Stimulated activated CD4-positive, alpha-beta T cell treated with anti-CD3 and anti-CD28 coated beads, TNF-alpha, amount 100 ng/mL, for 1 hour (primary cell): ENCODE measurements at places on chromosomes 3 and 15.

DNA sequence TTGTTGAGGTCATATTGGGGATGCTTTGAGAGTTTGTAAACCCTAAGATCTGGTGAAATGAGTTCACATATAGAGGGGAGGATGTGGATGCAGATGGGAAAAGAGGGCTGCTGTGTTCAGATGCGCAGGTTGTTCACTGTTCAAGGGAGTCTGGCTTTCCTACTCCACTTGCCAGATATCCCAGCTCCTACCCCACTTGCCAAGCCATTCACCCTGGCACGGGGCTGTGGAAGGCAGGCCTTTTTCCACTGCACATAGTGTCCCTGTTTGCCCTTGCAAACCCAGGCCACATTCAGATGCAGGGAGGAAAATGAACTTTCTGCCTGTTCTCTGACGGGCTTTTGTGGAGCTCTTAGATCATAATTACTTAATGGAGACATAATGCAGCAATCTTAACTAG, 29.0 kb downstream of the CRABP1 start:
- no peak for DNase-seq

DNA sequence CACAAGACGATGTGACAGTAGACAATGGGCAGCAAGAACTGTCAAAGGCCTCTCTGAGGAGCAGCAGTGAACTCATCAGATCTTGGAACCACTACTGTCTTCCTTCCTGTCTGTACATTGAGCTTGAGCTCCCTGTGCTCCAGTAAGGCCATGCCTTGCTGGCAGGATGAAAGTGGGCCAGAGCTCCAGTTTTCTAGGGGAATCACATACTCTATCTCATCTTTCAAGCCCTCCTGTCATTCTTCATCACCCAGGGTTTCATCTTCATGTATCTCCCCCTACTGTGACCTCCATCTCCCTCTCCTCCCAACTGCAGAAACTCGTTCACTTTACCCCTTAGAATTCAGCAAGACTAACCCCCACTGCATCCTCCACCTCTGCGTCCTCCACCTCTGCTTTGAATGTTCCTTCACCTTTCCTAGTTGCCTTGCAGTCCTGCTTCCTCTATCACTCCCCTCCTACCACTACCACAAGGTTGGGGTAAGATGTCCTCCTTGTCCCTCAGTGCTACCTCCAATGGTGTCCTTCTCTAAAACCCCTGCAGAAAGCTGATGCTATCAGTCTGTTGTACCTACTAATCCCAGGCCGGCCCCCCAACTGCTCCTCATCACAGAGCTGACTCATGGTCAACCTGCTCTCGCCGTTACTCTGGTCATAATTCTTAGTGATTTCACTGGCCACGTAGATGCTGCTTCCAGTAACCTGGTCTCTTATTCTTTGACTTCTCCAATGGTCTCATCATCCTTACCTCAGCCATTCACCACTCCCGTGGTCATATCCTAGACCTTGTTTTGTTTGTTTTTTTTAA, 22.3 kb downstream of the NKIRAS1 start:
- no peak for DNase-seq

DNA sequence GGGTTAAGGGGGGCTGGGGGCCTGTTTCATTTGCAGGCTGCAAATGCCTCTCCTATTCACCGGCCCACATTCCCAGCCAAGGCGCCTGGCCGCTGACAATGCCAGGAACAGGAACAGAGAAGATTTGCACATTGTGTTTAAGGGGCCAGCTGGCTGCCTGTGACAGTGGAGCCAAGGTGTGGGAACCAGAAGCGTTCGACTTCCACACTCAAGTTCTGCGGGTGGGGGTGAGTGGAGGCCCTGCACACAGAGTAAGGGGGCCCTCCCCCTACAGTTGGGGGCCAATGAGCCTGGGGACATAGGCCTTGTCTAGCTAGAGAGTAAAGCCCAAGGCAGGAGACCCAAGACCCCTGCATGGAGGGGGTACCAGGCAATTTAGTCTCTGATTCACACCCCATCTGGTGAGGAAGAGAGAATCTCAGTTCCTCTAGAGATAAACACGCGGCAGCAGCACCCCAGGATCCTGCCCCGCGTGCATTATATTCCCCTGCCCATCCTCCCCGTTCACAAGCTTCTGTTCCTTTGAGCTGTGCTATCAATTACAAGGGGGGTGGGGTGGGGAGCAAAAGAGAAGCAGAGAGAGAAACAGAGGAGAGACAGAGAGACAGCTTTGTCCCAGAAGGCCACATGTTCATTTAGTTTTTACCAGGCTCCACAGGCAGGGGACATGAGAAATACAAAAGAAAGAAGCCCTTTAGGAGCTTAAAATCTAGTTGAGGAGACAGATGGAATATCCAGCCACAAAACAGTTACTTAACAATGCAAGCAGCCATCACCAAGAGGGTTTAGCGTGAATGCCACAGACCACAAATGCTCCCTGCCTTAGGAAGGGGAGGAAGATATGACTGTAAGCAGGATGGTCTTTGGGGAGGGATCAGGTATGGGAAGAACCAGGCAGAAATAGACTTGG, 9.2 kb downstream of the IGDCC3 start:
- DNase-seq: no peak

GRCh38 chr3:42786212-42786611, 13.2 kb upstream of the CCDC13 start:
- DNase-seq: no peak

DNA sequence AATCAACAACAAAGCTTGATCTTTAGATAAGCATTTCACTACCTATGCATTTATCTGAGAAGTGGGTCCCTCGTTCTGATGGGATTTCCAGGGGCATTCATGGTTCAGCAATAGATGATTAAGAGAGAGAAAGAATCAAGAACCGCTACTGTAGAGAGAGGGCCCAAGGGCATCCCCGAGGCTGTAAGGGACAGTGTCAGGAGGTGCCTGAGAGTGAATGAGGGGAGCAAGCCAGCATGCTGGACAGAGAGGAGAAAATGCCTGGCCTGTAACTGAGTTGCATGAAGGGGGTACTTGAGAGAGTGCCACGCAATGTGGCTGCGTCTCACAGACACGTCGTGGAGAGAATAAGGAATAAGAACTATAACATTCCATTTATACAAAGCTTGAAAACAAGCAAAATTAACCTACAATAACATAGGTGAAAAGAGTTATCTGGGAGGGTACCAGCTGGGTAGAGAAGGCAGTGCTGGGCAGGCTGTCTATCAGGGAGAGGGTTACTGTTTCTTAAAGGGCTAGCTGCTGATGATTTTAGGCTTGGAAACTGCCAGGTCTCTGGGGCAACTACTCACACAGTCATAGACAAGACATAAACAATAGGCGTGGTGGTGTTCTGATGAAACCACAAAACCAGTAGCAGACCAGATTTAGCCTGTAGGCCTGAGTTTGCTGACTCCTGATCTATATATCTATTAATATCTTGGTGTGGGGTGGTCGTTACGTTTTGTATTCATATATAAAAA, 374.6 kb upstream of the CFAP20DC start:
- DNase-seq: no peak

- no peak for DNase-seq
These were observed 35.2 kb downstream of the SSR3 start for GRCh38 chr3:156519758-156520162.

- no peak for DNase-seq
These were observed 72.5 kb upstream of the ACAN start for GRCh38 chr15:88730751-88731150.

- DNase-seq: no peak
These were observed 193.4 kb upstream of the RASGRP1 start for GRCh38 chr15:38758043-38758442.

DNA sequence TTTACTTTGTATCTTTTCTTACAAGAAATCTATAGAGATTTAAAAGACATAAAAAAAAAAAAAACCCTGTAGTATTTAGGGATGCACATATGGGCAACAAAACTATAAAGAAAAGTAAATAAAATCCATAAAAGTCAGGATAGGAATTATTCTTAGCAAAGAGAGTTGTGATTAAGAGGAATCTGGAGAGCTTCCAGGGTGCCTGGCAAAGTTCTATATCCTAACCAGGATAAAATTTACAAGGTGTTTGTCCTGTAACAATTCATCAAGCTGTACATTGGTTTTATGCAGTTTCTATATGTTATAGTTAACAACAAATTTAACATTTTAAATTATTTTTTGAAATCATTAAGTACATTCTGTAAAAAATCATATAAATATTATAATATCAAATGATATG, 7.9 kb downstream of the SECISBP2L start:
- DNase-seq: no peak

- DNase-seq: no peak
These were observed 308.4 kb downstream of the PDCD6IP start for GRCh38 chr3:34106879-34107278.

DNA sequence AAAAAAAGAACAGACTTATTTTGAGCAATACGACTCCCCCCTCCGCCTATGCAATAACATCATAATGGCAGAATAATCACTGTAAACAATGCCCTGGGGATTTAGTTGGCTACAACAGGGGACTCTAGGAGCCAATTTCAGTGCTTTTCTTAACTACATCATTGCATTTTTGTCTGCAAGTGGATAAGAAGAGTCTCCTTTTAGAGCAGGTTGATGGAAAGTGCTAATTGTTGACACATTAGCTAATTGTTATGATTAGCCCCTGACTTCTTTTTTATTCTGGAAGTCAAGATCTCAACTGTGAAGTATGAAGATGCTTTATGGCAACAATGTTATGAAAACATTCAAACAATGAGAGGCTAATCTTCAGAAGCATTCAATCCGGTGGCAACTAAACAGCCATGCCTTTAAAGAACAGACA, 121.2 kb downstream of the MECOM start:
- no peak for DNase-seq

GRCh38 chr3:117853923-117854668, 1144.5 kb downstream of the TUSC7 start:
- no peak for DNase-seq

DNA sequence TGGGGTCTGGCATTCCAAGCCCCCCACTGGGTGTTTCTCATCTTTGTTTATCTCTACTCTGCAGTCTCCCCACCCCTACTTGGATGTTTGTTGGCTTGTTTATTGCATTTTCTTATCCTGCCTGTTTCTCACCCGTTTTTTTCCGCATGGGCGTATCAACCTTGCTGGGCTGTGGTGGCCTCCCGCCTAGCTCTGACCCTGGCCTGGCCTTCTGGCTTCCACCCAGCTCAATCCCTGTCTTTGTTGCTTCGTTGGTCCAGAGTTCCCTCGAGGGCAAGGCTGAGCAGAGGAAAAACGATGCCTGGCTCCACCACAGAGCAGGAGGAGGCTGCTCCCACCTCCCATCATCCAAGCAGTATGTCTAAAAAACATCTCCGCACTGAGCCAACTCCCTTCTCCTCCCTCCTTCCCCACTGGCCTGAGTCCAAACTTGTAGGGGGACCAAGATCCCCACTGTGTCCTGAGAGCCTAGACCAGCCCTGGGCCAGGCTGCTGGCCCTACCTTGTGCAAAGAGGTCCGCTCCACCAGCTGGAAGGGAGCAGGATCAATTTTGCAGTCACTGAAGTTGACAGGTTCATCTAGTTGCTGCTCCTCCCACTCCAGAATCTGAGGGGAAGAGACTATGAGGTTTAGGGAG, 9.8 kb downstream of the CLCN2 start:
- no peak for DNase-seq

DNA sequence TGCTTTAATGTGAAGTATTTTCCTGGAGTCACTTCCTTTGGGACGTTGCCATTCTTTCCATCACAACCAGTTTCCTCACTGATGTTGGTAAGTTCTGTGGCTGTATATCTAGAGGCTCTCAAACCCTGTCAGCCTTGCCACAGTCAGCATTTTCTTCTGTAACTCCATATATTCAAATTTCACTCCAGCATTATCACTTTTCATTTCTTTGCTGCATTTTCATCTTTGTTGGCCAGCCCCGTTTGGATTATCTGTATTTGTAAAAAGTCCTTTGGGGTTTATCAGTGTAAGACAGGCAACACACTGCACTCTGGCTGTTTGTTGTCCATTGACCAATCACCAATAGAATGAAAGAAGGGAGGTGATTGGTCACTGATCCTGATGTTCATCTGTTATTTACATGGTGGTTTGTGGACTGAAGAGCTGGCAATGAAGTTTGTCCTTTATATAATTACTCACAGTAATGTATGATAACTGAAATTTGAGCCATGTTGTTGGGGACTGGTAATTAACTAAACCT, 20.3 kb downstream of the GMPS start:
- no peak for DNase-seq

DNA sequence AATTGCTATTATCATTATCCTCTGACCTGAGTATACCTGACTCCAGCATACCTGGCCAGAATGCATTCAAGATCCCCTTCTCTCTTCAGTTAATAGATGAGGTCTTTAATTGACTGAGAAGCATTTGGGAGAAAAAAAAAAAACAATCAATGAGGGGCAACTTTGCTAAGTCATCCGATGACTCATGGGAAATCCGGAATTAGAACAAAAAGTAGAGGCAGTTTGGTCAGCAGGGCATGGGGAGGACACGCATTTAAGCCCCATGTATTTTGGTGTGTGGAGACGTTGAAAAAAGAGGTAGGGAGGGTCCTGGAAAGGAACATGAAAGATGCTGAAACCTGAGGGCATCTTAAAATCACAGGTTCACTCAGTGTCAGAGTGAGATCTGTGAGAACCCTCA, 256.2 kb downstream of the RORA start:
- no peak for DNase-seq

DNA sequence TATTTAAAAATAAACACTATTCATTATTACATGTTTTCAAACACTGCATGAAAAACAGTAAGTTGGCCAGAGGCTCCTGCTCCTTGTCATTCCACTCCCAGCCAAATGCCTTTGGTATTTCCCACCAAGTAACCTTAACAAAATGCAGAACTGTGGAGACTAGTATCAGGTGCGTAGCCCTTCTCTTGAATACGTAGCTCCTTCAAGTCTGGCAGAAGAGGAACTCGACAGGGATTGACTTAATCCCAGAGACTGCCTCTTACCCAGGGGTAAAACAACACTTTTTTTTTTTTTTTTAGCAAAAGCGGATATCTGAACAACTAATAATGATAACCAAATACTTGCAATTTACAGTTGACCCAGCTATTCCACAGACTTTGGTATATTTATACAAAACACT, 738 bp downstream of the COMMD2 start:
- DNase-seq: no peak

DNA sequence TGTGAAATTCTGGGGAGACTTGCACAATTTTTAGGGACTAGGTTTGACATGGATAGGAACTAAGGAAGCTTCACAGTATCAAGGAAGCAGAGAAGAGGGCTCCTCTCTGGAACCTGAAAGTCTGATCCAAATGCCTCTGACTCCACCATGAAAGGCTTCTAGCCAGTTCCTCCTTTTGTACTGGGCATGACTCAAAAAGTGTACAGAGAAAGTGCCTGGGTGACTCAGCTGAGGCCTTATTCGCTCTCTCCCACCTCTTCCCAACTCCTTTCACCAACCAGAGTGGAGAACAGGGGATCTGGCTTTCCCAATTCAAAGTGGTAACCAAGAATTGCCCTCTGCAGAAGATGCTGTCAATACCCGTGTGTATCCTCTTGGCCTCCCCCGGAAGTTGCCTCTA, 342.9 kb upstream of the PROK2 start:
- DNase-seq: no peak

- DNase-seq: no peak
These were observed 222.6 kb downstream of the OSBPL10 start for GRCh38 chr3:31758322-31758965.

GRCh38 chr15:55742927-55743728, at the start of gene PRTG:
TSS of gene PRTG (minus strand) at chr15:55743152. CDS start at chr15:55742931, 221 bp downstream.
- no peak for DNase-seq
